ENCODE measurements at places on chromosomes 1 and 21.

DNA sequence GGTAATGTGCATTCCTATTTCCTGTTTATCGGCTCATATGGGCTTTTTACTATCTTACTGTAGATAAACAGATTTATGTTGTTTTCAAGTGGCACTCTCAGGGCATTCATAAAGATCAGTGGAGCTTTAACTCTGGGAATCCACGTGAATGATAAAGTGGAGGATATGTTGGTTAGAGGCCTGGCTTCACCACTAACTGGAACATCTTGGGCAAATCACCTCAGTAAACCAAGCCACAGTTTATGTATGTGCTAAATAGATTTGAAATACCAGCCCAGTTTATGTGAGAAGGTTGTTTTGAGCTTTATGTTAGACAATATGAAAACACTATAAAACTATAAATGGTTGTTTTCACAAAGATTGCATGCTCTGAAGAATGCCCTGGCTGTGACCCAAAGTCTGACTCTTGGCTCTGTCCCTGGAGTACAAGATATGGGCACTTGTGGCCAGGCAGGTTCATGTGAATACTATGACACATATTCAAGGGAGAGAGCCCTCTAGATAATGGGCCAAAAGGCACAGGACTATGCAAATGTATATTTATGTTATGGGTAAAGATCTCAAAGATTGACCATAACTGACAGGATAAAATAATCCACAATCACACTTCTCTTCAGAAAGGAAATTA, 36.7 kb downstream of the FAM163A start:
- no peak for DNase-seq

DNA sequence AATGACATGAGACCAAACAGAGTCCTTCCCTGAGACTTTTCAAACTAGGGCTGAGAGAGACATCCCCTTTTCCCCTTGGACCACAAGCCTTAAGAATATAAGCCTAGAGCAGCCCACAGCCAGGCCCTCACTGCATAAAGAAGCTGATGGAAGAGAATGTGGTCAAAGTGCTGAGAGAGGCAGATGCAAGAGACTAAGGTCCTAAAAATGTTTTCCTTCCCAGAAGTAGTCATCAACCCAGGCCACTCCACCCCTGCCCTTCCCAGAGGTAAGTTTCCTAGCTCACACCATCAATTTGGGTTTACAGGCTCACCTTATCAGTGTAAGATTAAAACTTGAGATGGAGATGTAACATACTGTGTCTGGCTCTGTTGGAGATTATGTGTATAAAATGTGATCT, 58.2 kb downstream of the BCAR3 start:
- no peak for DNase-seq

DNA sequence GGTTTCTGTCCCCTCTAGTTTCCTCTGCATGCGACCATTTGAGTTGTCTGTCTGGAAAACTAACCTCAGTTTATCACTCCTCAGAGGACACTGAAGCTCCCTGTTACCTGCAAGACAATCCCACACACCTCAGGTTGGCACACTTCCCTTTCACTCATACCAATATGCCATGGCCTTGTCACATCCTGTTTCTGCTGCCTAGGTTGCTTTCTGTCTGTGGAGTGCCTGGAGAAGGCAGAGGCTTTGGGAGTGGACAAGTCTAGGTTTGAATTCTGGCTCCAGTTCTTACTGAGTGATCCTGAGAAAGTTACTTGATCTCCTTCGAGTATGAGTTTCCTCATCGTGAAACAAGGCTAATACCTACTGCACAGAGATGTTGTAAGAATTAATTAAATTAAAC, 171.5 kb upstream of the CACYBP start:
- no peak for DNase-seq

DNA sequence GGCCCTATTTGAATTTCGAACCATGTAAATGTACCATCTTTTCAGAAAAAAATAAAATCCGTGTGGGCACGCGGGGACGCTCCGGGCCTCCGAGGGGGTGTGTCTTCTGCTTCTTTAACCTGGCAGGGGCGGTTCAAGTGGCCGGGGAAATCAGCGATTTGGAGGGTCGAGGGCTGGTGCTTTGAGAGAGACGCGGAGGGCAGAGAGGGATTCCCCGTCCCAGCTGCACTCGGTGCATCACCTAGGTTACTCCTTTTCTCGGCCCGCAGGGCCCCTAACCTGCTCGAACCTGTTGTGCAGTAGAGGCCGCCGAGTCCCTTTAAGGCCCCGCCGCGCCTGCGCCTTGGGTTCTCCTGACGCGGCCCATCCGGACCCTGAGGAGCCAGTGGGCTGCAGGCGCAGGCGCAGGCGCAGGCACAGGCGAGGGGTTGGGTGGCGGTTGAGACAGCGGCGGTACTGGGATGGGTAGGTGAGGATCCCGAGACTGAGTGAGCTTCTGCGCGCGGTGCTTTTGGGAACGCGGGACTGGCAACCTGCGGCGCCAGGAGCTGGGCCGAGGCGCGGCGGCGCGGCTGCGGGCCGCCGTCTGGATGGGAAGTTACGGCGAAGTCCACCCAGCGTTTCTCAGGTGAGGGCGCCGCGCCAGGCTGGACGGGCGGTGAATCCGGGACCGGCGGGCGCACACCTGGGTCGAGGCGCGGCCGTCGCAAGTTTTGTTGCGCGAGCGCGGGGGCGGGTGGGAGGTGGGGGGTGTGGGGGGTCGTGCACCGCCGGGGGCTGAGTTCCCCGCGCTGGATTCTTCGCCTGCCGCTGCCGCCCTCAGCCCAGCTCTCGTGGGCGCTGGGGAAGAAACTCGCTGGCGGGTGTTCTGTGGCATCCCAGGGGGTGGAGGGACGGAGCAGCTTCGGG, at the start of gene NBPF3:
NBPF3 (plus strand) TSS at position 417 of the 909 bp plus-strand sequence. CDS start 4,950 bp downstream, outside the sequence.
- DNase-seq = peak; percentile 71

DNA sequence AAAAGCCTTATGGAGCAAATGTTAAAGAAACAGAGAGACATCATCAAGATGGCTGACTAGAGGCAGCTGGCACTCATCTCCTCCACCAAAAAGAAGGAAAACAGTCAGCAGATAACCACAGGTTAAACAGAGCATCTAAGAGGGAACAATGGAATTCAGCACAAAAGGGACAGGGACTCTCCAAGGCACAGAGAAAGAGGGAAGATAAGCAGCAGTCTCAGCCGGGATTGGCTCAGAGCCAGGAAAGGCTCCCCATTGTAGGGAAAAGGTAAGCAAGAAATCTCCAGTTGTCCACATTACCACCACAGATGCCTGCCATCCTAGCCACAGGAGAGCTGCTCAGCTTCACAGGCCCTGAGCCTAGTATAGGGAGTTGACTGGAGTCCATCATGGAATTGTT, 605.5 kb downstream of the SMYD3 start:
- no peak for DNase-seq

GRCh38 chr1:169124459-169124858, 18.0 kb downstream of the ATP1B1 start:
- no peak for DNase-seq

DNA sequence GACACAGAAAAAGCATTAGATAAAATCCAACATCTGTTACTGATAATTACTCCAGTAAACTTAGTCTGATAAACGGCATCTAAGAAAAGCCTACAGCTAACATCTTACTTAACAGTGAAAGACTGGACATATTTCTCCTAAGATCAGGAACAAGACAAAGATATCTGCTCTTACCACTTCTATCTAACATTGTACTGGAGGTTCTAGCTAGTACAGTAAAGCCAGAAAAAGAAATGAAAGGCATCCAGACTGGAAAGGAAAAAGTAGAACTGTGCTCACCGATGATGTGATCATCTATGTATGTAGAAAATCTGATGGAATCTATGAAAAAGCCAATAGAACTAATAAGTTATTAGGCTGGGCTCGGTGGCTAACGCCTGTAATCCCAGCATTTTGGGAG, 21.7 kb downstream of the NEXN start:
- DNase-seq = no peak

DNA sequence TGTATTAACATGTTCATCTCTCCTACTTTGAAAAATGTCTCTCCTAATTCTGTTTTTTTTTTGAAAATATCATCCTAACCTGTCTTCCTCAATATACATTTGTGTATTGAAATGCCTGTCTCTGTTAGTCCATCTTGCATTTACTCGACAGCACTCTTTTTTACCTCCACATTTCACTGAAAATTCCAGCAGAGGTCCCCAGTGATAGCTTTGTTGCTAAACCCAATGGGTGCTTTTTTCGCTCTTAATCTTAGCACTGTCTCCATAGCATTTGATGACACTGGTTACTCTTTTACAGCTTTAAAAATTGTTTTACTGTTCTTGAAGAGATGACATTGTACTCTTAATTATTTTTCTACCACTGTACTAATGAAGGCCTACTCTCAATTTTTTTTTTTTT, 10.8 kb downstream of the OSBPL9 start:
- no peak for DNase-seq

GRCh38 chr1:193058529-193059281, 455 bp downstream of the UCHL5 start:
- DNase-seq = peak; percentile 36

DNA sequence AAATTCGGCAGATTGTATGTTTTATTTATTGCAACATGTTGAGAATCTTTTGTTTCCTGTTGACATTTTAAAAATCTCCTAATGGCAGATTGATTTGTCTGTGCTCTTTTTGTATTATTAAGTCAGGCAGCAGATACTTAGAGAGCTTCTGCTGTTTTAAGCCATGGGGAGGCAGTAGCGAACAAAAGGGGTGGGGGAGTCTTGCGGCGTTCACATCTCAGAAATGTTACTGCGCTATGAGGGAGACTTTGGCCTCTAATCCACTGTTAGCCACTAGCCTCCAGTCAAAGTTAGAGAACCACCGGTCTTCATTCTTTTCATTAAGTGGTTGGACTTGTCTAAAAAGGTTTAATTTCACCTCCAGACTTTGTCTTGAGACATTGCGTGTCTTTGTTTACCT, 93.6 kb downstream of the DYRK1A start:
- DNase-seq = no peak

DNA sequence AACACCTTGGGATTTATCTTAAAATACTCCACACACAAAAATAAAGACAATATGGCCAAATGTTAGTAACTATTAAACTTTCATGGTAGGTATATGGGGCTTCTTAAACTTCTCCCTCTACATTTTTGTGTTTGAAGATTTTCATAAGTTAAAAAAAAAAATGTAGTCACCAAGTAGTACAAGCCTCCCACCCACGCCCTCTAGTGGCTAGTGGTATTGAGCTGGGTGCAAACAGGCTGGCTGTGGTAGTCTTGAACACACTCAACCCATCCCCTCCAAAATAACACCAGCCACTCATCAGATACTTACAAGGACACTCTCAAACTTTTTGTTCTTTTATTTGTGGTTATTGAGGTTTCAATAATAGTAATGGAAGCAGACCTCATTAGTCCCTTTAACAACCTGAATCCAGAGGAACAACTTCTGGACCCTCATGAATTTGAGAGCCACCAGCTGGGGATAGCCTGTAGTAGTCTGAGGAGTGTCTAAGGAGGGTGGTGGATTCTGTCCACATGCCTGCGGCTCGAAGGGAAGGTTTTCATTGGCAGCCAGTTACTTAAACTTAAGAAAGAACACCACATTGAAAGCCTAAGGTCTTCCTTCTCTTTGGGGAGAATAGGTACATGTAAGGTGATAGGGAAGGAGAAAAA, 15.6 kb downstream of the RD3 start:
- peak; percentile 78 for DNase-seq

GRCh38 chr1:200653022-200653462, 16.7 kb downstream of the DDX59 start:
- no peak for DNase-seq

GRCh38 chr21:43585924-43586413, 73.3 kb downstream of the HSF2BP start:
- DNase-seq = no peak

GRCh38 chr1:158177700-158178450, 2.8 kb upstream of the CD1D start:
- DNase-seq = no peak

DNA sequence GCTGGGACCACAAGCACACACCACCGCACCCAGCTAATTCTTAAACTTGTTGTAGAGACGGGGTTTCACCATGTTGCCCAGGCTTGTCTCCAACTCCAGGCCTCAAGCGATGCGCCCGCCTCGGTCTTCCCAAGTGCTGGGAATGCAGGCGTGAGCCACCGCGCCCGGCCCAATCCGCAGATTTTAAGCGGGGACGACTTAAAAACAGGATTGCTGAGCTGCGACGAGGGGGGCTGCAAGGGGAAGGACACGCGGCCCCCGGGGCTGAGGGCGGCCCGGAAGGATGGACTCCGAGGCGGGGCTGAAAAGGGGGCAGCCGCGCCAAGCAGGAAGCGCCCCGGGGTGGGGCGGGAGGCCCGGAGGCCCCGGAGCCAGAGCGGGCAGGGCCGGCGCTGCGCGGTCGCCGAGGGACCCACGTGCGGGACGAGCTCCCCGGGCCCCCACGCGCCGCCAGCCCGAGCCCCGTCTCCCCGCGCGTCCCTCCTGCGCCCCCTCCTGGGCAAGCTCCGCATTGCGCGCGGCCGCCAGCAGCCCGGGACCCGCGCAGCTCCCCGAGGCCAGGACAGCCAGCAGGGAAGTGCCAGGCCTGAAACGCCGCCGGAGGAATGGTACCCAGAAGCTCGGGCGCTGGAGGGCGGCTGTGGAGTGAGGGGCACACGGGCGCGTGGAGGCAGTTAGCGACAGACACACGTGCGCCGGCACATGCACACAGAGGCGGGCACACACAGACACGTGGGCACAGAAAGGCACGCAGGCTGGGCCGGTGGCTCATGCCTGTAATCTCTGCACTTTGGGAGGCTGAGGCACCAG, 5.5 kb upstream of the PRKCZ start:
- peak; percentile 77 for DNase-seq

DNA sequence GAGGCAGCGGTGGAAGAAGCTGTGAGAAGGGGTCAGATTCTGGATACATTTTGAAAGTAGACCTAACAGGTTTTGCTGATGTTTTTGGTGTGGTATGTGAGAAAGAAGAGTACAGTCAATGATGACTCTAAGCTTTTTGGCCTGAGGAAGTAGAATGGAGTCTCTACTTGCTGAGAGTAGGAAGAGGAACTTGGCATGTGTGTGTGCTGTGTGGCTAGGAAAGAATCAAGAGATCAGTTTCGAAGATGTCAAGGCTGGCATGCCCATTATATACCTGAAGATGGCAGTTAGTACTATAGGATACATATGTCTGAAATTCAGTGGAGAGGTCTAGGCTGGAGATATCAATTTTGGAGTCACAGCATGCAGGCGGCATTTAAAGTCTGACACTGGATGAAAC, 64.4 kb downstream of the MAB21L3 start:
- DNase-seq = no peak

GRCh38 chr1:78726686-78727085, 77.1 kb downstream of the IFI44 start:
- DNase-seq = no peak

- DNase-seq = no peak
Measured at GRCh38 chr1:51558375-51558924, 39.4 kb upstream of the EPS15 start.

GRCh38 chr1:221913351-221913892, 171.5 kb upstream of the DUSP10 start:
- DNase-seq = no peak

GRCh38 chr1:97200595-97200994, 479.0 kb downstream of the PTBP2 start:
- DNase-seq = no peak

GRCh38 chr21:27536319-27536718, 569.4 kb upstream of the ADAMTS5 start:
- DNase-seq = no peak

- no peak for DNase-seq
Measured at GRCh38 chr1:61642475-61643232, 82.3 kb downstream of the TM2D1 start.
